Femur (tissue), 1 donor: ENCODE measurements at places on chromosomes 1 and 21.
A peak's percentile ranks its signal among the peaks of the same experiment; 100 is the strongest.

DNA sequence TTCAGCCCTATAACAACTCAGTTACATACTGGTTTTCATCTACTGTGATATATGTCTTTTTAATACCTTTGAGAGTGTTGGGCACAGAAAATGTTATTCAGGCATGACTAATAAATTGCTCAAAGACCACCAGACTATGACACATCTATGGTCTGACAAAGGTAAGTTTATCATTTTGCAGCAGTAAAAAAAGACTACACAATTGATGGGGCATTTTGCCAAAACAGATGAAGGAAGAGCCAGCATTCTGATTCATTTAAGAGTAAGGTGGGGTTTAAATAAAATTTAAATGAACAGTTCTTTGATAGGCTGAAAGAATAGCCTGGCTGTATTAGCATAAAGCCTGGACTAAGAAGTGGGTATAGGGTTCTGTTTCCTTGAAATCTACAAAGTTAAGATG is 8.8 kb upstream of the RNPC3 start:
- no peak for DNase-seq

GRCh38 chr1:96076589-96076988 is 645.0 kb upstream of the PTBP2 start:
- DNase-seq: no peak

- DNase-seq: no peak
Observed at GRCh38 chr1:232090816-232091215, 464.2 kb downstream of the DISC1 start.

DNA sequence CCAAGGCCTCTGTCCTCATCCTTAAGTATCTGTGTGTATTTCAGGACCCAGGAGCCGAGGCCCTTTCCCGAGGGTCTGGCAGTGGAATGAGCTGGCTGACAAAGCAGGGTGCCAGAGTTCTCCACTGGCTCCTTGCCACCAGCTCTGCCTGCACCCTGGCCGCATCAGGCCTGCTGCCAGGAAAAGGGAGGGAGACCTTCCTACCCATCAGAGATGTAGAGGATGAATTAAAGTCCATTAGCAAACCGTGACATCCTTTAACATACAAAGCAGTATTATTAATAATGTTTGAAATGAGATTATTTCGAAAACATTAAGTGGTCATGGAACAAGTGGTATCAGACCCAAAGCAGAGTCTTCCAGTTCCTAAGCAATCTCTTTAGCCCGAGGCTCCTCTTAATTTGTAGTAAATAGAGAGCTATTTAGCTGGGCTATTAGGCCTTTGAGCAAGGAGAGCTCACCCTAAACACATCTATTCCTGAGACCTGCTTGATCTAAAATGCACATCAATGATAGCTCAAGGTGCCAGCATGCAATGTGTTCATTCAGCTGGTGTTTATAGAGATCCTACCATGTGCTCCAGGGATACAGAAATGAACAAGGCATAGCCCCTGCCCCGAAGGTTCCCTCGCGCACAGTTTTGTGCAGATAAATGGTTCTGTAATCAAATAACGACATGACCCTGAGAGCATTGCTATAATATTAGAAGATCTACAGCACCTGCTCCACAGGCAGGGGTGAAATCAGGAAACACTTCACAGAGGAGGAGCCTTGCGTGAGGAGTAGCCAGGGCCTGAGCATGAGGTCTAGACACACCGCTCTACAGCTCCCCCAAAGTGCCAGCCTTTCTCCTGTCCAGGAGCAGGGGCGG is 44.0 kb downstream of the FAM163A start:
- DNase-seq: no peak

DNA sequence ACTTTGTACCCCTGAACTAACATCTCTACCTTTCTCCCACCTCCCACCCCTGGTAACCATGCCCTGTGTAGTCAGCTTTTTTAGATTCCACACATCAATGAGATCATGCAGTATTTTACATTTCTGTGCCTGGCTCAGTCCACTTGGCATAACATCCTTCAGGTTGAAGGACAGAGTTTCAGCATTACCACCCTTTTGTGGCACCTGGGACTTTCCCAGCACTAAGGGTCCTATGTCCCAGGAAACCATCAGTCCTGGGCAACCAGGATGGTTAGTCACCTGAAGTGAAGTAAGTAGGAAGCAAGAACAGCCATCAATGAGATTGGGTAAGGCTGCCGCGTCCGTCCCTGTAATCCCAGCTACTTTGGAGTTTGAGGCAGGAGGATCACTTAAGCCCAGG is 370.6 kb downstream of the SIPA1L2 start:
- no peak for DNase-seq

GRCh38 chr1:29984166-29984861 is 739.1 kb downstream of the MATN1 start:
- DNase-seq: no peak

- DNase-seq: no peak
Observed at GRCh38 chr1:210262897-210263272, 30.3 kb downstream of the SERTAD4 start.

DNA sequence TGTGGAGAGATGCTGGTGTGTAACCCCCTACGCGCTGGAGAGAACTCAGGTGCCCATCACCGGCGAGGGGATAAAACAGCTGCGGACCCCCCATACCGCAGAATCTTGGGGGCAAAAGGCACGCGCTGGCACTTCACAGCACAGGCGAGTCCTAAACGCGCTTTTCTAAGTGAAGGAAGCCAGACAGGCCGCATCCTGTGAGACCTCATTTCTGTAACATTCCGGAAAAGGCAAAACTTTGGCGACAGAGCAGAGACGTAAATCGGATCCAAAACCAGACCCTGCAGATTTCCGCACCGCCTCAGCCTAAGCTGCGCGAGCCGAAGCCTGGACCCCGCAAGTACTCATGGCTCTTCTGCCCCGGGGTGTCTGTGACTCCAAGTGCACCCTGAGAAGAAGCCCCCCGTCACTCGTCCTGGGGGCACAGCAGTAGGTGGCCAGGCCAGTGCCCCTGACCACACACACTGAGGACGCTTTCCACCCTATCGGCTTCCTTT is 60.9 kb downstream of the SLX9 start:
- peak; percentile 64 for DNase-seq

- peak; percentile 20 for DNase-seq
Observed at GRCh38 chr21:46118316-46119143, 20.6 kb downstream of the COL6A2 start.

DNA sequence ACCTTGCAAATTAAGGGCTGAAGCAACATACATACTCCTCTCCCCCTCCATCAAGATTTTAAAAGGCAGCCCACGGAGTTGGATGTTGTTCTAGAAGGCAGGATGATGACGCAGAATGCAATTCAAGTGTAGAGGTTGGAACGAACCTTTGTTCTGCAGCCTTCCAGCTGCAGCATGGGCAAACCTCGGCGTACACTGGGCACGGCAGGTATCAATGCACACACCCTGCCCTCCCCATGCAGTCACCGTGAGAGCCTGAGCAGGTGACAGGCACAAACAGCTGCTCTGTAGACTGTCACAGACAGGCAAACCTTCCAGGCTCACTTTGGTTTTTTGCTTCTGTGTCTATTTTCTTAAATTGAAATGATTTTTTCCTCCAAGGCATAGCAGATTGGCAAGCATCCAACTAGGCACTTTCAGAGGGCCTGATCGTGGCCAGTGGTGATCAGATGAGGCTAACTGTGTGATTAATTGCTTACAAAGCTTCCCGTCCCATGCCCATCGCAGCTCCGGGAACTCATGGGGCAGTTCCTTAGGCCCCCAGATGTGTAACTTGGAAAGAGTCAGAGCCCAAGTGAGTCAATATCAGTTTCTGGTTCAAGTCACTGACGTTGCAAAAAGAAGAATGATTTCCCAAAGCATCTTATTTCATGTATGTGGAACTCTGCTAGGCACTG is 82.3 kb downstream of the ITPKB start:
- DNase-seq: no peak

GRCh38 chr21:46054451-46054881 is 43.4 kb upstream of the COL6A2 start:
- peak; percentile 49 for DNase-seq

GRCh38 chr1:92425617-92426016 is 61.1 kb downstream of the GFI1 start:
- no peak for DNase-seq

DNA sequence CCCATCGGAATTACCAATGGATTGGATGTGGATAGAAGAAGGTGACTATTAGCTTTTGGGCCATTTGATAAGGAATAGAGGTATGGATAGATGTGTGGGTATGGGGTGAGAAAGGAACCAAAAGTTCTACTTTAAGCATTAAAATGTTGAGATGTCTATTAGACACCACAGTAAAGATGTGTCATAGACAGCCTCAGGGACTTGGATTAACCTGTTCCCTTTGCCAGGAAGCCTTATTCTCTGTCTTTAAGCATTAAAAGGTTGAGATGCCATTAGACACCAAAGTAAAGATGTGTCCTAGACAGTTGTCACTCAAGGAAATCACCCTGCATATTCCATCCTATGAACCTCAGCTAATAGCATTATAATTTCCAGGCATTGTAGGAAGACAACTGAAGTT is 11.0 kb upstream of the DENND1B start:
- DNase-seq: no peak

DNA sequence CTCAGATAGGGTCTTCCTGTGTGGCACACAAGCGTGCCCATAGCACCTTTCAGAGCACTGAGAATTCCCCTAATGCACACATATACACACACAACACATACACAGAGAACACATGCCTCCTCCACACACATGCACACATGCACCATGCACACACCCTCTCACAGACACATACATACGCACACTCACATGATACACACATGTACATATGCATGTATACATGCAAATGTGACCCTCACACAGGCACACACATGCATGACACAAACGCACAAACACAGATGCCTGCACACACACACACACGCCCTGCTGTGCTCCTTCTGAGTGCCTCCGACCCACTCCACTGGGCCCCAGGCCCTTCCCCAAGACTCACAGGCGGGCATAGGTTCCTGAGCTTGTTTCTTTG is 251.0 kb downstream of the PTPRU start:
- DNase-seq: no peak

DNA sequence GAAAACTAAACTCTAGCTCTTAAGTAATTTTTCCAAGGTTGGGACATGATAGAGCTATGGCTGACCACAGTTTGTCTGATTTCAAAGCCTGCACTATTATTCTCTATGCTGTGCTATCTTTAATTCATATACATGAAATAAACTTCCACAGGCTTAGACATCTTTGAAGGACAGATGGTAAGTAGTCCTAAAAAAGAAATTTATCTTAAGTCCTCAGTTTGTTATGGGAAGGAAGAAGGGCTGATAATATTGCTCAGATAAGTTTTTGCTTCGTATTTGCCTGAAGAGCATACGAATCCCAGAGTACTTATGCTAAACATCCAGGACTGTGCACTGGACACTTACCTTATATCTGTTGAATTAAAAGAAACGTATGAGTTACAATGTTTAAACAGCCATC is 39.6 kb downstream of the VCAM1 start:
- DNase-seq: no peak

DNA sequence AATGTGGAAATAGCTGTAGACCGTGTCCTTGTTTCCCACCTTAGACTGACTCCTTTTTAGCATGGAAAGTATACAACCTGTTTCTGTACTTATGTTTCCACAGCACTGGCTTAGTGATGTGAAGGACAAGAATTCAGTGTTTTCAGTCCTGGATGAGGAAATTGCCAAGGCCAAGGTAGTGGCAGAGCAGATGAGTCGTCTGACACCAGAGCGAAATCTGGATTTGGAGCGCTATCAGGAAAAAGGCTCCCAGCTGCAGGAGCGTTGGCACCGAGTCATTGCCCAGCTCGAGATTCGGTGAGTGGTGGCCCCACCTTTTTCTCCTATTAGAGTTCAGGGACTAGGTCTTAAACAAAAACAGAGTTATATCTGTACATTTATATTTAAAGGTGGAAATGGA is 112.6 kb downstream of the MACF1 start:
- no peak for DNase-seq

GRCh38 chr1:18409609-18410237 is 71.0 kb upstream of the KLHDC7A start:
- no peak for DNase-seq

DNA sequence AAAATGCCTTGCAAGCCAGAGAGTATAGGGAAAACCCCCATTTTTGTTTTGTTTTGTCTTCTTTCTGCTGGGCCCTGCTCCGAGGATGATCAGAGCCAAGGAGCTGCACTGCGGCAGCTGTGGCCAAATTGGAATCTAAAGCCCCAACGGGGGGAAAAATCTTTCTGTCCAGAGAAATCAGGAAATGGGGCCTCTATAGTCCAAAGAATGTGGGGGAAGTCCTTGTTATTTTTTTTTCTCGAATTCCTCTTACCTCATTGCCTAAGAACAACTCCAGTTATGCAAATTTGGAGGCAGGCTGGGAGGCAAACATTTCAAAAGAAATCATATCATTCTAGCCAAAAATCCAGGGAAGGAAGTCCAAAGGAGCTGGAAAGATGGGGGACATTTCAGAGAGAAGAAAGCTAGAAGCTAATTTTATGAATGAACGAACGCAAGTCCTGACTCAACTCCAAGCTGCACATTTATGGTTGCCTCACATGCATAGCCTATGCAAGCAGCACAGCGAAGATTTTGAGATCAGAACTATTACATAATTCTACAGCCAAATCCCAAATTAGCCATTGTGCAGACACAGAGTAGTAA is 263.2 kb downstream of the KCTD3 start:
- peak; percentile 67 for DNase-seq

- no peak for DNase-seq
Observed at GRCh38 chr1:54836594-54836993, 35.5 kb upstream of the TTC22 start.

GRCh38 chr1:180630408-180631193 is 1.2 kb upstream of the XPR1 start:
- no peak for DNase-seq

GRCh38 chr1:225021037-225021436 is 91.6 kb downstream of the DNAH14 start:
- no peak for DNase-seq

GRCh38 chr1:234710936-234711724 is 101.2 kb upstream of the IRF2BP2 start:
- no peak for DNase-seq

- DNase-seq: no peak
Observed at GRCh38 chr1:28974432-28974831, 60.1 kb downstream of the EPB41 start.

DNA sequence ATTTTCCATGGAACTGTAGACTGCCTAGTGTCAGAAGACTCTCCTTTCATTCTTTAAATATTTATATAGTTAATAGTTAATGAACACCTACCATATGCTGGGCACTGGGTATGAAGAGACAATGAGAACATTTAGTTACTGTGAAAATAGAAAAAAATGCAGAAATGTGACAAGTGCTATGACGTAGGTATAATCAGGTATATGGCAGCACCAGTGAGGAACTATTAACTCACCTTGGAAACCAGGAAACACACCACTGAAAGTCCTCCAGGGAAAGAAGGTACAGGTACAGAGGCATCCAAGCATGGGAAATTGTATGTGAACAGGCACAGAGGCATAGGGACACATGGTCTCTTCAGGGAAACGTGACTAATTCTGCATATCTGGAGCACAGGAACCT is 42.3 kb downstream of the DPT start:
- DNase-seq: no peak

DNA sequence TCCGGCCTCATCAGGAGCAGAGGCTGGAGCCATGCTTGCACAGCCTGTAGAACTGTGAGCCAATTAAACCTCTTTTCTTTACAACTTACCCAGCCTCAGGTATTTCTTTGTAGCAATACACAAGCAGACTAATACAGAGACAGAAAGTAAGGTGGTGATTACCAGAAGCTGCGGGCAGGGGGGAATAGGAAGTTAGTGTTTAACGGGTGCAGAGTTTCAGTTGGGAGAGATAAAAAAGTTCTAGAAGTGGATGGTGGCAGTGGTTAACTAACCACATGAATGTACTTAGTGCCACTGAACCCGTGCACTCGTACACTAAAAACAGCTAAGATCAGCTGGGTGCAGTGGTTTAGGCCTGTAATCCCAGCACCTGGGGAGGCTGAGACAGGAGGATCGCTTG is 80.4 kb upstream of the TARDBP start:
- DNase-seq: no peak
